CD4-positive, alpha-beta T cell treated with Interleukin-6 for 4 hours (primary cell): ENCODE measurements at places on chromosomes 7 and 10.
A peak's percentile ranks its signal among the peaks of the same experiment; 100 is the strongest.

DNA sequence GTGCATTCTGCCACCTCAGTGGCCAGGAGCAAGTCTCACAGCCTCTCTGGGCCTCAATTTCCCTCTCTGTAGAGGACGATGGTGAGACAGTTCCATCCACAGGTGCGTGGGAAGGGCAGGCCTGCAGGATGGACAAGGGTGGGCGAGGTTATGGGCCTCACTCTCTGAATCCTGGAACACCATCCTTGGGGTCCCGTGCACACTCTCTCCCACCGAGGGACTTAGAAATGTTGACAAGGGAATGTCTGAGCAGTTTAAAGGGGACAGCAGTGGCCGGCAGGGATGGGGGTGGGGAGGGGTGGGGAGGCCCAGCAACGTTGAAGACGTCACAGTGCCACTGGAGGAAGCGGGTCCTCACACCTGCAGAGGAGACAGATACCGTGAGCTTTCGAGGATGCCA is 111.5 kb downstream of the FOXL3 start:
- no peak for DNase-seq

DNA sequence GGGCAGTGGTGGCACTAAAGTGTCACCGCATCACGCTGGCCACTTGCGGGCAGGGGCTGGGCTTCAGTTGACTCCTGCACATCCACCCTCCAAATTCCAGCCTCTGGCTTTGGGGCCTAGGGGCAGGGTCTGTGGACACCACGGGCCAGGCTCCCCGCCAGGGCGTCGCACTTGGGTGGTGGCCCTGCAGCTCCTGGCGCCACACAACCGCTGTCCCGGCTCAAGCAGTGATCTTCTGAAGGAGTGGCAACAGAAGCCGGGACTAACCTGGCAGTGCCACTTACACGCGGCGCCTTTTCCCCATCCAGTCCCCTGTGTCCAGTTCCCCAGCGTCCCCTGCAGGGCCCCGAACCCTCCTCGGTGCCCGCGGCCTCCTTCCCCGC is 134.3 kb upstream of the ZNF92 start:
- DNase-seq: no peak

GRCh38 chr10:102033787-102034186 is 22.2 kb downstream of the ARMH3 start:
- no peak for DNase-seq

DNA sequence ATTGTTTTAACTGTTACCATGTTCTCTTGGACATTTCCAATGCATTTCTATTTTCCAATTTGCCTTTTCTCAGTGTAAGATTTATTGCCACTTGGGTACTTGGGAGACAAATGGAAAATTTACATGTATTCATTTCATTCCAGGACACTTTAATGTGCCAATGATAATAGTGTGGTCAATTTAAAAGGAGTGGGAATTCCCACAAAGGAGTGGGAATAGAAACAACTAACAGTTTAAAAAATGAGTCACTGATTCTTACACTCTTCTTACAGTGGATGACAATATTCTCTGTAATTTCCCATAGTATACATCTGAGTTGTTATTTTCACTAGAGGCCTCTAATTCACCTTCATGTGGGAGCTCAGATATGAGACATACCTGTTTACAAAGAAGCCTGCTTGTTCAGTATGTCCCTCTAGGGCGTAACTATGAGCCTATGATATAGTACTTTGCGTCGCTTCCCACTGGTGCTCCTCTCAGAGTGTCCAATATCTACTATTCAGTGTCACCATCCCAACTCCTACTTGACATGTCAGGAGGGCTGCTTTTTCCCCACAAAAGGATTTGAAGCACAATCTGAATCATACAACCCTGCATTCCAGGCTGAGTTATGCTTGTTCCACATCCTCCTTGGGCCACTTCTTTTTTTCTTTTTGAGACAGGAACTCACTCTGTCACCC is 301.3 kb downstream of the PHTF2 start:
- no peak for DNase-seq

- no peak for DNase-seq
Measured at GRCh38 chr7:135361788-135362187, 128.2 kb downstream of the STRA8 start.

DNA sequence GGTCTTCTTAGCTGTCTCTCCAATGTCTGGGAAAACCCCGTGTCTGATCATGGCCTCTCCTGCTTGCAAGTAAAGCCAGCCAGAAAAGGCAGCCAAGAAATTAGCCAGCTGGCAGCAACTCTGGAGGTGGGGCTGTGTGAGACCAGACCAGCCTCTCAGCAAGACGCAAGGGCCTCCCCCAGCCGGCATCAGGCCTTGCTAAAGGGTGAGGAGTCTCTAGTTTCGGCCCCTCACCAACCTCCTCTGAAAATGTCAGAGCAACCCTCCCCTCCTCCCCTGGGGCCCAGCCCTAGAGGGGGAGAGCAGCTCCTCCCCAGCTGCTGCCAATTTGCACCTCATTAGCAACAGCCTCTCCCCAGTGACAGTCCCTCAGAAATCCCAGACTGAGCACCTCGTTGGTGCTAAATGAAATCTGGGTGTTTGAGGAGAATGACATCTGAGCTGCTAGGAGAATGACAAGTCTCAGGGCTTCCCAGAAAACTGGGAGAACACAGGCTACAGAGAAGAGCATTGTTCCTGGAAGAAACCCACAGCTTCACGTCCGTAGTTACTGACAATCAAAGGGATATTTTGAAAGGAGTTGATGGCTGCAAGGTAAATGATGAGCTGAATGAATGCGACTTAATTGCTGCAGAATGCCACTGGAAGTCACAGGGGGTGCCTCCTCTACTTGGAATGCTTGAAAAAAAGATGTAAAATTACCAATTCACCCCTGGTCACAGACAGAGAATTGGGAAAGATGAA is 25.9 kb downstream of the DGKI start:
- no peak for DNase-seq

GRCh38 chr10:97427571-97428179 is 1.7 kb downstream of the PGAM1 start:
- no peak for DNase-seq

GRCh38 chr10:95208702-95209391 is 14.8 kb downstream of the ACSM6 start:
- DNase-seq: no peak

- DNase-seq: no peak
Measured at GRCh38 chr10:625751-626711, 63.4 kb downstream of the DIP2C start.

- no peak for DNase-seq
Measured at GRCh38 chr10:33506391-33506790, 171.9 kb upstream of the NRP1 start.

DNA sequence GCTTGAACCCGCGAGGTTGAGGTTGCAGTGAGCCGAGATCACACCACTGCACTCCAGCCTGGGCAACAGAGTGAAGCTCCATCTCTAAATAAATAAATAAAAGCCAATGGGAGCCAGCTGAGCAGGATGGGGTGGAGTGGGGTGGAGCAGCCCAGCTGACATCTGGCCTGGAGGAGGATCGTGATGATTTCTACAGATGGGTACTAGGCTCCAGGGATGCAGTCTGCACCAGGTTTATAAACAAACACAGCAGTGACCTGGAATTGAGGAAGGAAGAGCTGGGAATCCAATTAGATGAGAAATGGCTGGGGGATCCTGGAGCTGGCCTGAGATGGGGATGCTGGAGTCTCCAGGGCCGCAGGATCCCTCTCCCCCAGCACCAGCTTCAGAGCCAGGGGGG is 7.3 kb upstream of the GRIFIN start:
- DNase-seq: no peak

- DNase-seq: no peak
Measured at GRCh38 chr10:52755297-52756062, 17.1 kb downstream of the MBL2 start.

DNA sequence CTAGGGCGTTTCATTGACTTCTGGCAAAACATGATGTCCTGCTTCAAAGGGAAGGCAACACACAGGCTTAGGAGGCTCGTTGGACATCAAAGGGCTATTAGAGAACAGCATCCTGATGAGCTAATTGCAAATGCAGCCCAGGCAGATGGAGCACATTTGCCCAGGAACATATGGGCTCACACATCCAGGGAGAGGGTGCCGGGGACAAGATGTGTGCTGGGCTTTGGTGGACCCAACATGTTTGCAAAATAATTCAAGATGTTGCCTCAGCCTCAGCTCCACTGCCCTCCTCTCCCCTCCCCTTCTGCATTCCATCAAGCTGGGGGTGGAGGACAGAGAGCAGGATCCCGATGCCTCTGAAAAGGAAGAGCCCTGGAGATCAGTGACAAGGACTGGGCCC is 217.1 kb upstream of the ZMIZ1 start:
- no peak for DNase-seq

GRCh38 chr10:1107004-1107403 is 50.8 kb downstream of the WDR37 start:
- DNase-seq: no peak

DNA sequence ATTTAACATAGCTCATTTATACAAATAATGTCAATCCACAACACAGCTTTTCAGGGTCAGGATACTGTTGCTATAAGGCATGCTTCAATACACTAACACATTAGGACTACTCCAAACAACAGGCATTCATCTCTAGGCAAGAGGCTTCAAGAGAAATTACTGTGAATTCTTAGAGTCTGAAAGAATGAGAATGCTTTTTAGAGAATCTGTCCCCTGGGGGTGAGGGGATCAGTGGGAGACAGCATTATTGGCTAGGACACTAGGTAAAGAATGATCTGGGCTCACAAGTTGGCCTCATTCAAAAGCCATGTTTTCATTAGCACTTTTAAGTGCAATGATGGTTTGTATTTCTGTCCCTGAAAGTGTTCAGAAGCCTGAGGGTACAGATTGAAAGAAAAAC is 132.6 kb downstream of the SEMA3D start:
- no peak for DNase-seq

- peak; percentile 26 for DNase-seq
Measured at GRCh38 chr7:98294798-98295382, 13.4 kb downstream of the BRI3 start.

GRCh38 chr7:3937605-3938004 is 636.6 kb downstream of the SDK1 start:
- no peak for DNase-seq

DNA sequence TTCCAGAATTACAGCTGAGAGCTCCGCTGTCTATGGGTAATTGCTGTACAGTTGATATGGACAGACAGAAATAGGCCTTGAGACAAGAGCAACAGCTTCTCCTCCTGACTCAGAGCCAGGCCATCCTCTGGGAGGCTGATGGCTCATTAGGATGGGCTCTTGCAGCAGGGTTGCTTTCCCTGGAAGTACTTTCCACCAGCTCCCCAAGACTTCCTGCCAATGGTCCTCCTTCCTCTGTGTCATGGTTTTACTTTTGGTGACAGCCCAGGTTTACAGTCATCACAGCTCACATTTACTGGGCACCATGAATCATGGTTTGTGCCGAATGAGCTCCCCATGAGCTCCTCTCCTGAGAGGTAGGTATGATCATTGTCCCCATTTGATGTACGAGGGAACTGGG is 131.8 kb downstream of the HECW1 start:
- no peak for DNase-seq

DNA sequence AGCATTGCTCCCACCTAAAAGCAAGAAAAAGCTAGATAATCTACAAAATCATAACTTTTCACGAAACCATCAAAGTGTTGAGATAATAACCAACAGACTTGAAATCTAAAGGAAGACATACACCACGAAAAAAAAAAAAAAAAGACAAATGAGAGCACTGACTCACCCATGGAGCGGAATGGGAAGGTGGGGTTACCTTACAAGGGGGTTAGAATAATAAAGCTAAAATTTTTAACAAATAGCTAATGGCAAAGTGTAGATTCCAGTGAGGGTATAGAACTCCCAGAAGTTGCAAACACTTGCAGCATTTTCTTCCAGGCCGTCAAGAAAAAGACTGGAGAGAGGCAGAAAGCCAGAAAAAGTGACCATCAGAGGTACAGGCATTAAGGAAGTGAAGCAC is 27.2 kb downstream of the IPMK start:
- DNase-seq: no peak

GRCh38 chr7:30027065-30027456 is 559 bp upstream of the FKBP14 start:
- peak; percentile 49 for DNase-seq

DNA sequence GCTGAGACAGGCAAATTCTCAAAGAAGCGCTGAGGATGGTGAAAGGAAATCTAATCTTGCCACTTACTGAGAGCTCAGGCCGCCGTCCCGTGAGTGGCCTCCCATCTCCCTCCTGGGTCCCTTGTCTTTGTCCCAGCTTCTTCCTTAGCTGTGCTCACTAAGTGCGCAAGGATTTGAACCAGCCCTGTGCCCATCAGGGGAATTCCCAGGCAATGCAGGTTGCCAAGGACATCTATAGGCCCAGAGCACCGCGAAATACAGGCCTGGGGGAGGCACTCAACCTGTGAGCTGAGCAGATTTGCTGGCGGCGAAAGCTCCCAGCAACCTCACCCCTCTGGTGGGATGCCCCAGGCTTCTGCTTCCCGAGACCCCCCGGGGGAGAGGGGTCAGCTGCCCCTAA is 64.8 kb downstream of the OAT start:
- no peak for DNase-seq

DNA sequence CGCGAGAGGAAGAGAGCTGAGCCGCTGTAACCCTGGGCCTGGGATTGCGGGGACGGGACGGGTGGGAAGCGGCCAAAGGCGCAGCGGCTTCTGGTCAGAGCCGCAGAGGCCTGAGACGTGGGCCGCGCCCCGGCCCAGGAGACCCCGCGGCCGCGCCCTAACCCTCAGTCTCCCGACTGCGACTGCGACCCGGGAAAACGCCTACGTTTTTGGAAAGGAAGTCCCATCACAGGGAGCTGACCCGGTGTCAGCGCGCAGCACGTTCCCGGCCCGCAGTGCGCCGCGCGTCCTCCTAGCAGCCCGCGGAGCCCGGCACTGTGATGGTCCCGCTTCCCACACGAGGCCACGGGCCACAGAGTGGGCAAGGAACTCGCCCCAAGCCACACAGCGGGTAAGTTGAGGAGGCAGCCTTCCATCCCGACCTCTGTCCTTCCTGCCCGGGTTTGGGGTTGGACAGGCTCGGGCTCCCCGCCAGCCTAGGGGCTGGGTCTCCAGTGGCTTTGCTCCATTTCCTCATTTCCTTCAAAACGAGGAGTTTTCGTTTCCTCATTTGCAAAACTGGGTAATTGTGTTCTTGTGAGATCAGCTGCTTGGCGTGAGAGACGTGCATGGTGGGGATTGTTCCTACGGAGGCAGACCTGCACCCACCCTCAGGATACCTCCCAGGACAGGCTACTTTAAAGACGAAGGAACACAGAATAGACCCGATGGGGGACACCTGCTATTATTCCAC is 1.2 kb downstream of the GPNMB start:
- DNase-seq: no peak

DNA sequence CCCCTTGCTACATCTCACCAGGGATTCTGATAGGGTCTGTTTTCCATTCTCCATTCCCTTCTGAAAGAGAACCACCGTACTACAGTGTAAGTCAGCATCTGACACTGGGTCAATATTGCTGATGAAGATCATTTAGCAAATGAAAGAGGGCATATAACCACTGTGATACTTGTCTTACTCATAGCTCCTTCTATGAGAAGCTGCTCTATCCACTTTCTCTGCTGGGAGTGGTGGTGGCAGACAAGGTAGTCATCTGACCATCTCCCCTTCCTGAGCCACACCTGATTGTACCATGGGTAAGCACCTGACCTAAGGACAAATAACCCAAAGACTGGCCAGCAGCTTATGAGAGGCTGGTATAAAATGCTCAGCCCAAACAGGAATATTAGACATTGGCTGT is 220.4 kb downstream of the DOCK4 start:
- no peak for DNase-seq

- no peak for DNase-seq
Measured at GRCh38 chr10:49272251-49273081, 26.5 kb upstream of the C10orf71 start.
